ENCODE measurements at places on chromosomes 12 and 14.
A peak's percentile ranks its signal among the peaks of the same experiment; 100 is the strongest.

DNA sequence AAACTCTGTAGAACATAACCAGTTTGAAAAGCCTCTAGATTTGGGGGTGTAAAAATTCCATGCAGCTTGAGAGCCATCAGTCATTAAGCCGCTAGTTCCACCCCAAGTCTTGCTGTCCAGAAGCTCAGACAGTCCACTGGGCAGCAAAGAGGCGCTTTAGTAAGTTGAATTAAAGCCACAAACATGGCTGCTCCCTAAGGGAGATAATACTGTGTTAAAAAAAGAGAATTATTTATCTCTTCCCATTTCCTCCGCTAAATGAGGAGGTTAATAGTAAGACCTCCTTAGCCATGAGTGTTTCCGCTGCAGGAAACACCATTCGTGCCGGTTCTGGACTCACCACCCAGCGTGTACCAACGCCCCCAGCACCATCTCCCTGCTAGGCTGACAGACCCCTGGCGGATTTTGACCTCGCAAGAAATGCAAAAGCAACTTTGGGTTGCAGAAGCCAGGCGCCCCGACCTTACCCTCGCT is 536 bp downstream of the TM7SF3 start:
- no peak for DNase-seq

- DNase-seq = no peak
These were observed 5.2 kb downstream of the SMAGP start for GRCh38 chr12:51265024-51265423.

DNA sequence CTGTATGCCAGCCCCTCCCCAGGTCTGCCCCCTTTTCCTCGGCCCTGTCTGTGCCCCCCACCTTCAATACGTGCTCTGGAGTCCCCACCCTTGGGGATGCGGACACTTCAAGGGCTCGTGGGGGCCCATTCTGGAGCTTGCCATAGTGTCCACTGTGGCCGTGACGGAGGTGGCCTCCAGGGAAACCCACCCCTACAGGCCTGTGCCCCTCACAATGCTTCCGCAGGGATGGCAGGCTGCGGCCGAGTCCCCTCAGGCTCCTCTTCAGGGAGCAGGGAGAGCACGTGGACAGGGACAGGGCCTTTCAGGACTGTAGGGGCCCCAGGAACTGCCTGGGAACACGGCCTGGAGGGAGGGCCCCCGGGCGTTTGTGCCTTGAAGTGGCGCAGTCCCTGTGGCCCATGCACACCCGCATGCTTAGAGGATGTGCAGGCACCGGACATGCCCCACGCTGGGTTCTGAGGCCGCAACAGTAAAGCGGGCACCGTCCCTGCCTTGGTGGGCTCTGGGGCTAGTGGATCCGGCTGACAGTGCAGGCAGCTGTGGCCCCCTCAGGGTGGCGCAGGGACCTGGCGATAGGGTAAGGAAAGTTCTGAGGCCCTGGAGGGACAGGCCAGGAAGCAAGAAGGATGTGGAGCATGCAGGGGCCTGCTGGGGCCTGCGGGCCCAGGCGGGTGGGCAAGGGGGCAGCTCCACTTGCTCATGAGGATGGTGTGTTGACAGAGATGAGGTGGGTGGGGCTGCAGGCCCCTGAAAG is 209.0 kb upstream of the RTL1 start:
- DNase-seq = no peak

DNA sequence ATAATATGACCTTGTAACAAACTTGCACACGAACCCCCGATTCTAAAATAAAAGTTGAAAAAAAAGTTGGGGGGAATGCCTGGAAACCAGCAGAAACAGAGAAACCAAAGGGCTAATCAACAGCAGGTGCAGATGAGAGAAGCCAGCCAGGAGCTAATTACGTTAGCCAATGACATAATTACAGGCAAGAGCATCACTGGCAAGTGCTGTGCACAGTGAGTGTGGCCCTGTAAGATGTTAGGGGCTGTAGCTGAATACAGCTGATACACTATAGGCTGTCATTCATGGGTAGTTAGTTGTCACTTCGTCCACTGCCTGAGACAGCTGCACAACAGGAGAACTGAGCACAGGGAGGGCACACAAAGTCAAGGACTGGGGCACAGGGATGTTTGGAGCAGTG is 7.3 kb upstream of the FGF23 start:
- no peak for DNase-seq

GRCh38 chr12:5102261-5102789 is 58.6 kb downstream of the KCNA5 start:
- DNase-seq = no peak

DNA sequence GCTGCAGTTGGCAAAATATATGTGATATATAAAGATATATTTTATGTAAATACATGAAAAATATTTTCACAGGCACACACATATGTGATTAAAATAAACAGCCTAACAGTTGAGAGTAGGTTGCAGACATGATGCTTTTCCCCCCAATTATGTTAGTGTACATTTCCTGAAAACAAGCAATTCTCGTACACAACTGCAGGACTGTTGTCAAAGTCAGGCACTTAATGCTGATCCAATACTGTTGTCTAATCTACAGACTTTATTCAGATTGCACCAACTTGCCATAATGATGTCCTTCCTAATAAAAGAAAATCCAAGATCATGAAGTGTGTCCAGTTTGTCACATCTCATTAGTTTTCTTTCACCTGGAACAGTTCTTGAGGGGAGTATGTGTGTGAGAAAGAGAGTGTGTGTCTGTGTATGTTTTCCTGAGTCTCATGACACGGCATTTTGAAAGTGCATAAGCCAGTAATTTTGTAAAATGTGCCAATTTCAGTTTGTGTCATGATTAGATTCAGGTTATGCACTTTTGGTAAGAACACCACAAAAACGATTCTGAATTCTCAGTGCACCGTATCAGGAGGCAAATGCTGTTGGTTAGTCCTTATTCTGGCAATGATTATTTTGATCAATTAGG is 16.5 kb upstream of the SEL1L start:
- DNase-seq = no peak

DNA sequence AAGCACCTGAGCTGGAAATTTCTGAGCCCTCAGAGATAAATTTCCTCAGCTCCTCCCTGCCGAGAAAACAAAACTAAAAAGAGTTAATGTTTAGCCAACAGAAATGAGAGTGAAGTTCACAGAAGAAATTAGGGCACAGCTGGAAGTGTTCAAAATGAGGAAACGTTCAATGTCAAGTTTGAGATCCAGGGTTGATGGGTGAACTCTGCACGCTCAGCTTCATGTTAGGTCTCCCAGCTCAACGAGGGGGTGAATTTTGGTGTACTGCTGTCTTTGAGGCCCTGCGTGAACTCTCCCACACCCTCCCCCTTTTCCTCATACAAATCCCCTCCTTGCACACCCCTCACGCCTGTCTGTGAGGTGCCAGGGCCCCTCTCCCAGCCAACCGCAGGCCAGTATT is 13.3 kb upstream of the OAS3 start:
- DNase-seq = no peak

GRCh38 chr12:55729819-55730818 is 1.3 kb upstream of the CD63 start:
- no peak for DNase-seq

GRCh38 chr14:75520852-75521251 is 1.4 kb upstream of the BATF start:
- no peak for DNase-seq

- DNase-seq = no peak
These were observed 89.0 kb downstream of the FLRT2 start for GRCh38 chr14:85618978-85619377.

DNA sequence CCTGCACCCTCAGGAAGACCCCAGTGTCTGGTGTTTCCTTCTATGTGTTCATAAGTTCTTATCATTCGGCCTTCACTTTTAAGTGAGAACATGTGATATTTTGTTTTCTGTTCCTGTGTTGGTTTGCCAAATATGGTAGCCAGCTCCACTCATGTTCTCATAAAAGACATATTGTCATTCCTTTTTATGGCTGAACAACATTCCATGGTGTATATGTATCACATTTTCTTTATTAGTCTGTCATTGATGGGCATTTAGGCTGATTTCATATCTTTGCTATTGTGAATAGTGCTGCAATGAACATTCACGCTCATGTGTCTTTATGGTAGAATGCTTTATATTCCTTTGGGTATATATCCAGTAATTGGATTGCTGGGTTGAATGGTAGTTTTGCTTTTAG is 645.1 kb downstream of the SLC16A7 start:
- no peak for DNase-seq

GRCh38 chr12:92248977-92249376 is 103.3 kb upstream of the BTG1 start:
- DNase-seq = no peak

- DNase-seq = no peak
These were observed 26.5 kb downstream of the FBXL14 start for GRCh38 chr12:1567852-1568251.

GRCh38 chr14:28130610-28131284 is 635.8 kb upstream of the FOXG1 start:
- DNase-seq = no peak

- DNase-seq = no peak
These were observed 65.8 kb downstream of the TRAFD1 start for GRCh38 chr12:112191201-112191600.

- no peak for DNase-seq
These were observed 177.3 kb upstream of the BMP4 start for GRCh38 chr14:54133896-54134295.

DNA sequence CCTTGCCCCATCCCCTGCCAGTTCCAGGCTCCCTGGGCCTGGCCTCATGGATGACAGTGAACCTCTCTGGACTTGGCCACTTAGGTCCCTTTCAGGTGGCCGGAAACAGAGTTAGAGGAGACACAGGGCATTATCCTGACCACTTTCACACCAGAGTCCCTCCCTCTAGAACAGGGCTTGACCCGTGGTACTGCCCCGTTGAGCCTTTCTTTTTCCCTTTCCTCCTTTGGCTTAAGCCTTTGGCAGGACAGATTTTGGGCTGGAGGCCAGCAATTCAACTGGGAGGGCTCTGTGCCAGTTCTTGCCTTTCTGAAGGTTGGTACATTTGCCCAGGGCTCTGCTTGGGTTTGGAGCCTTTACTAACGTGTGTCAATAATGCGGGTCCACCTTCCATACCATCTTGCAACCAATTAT is 22.8 kb downstream of the TPCN1 start:
- no peak for DNase-seq

DNA sequence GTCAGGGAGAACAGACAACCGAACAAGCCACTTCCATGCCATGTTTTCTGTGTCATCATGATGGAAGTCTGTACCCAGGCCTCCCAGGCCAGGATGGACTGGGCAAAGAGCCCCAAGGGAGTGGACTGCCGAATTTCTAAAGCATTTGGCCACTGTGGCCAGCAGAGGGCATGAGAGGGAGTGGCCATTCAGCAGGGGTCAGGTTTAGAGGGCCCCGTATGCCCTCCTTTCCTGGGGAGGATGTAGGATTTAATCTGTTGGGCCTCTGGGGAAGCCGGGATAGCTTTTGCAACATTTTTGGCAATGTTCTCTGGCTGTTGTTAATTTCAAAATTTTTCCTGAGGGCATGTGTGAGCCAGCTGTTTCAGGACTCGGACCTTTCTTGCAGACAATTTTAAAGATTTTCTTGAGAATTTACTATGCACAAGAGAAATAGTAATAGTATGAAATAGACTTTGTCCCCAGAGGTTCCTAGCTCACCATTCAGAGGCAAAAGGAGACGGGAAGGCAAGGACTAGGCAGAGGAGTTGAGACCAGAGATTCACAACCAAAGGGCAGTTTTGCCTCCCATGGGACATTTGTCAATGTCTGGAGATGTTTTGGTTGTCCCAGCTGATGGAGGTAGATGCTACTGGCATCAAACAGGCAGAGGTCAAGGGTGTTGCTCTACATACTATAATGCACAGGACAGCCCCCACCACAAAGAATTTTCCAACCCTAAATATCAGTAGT is 18.0 kb downstream of the ACACB start:
- no peak for DNase-seq

GRCh38 chr12:55818140-55818728 is 393 bp downstream of the ORMDL2 start:
- no peak for DNase-seq

GRCh38 chr12:11884116-11884515 is 186.6 kb upstream of the BCL2L14 start:
- DNase-seq = no peak

DNA sequence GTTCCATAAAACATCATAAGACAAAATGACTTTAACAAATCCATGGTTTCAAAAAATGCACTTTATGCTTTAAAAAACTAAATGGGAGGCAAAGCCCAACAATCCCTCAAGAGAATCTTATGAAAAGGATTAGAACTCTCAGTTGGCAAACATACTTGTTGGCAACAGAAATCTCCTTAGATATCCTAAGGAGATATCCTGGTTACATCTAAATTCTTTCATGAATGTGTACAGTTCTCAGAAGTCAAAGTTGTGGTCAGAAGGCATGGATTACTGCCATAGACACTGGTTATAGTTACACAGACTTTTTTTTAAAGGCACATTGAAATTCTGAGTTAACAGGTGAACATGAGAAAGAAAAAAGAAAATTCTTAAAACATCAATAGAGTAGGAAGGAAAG is 17.5 kb upstream of the ISM2 start:
- no peak for DNase-seq

DNA sequence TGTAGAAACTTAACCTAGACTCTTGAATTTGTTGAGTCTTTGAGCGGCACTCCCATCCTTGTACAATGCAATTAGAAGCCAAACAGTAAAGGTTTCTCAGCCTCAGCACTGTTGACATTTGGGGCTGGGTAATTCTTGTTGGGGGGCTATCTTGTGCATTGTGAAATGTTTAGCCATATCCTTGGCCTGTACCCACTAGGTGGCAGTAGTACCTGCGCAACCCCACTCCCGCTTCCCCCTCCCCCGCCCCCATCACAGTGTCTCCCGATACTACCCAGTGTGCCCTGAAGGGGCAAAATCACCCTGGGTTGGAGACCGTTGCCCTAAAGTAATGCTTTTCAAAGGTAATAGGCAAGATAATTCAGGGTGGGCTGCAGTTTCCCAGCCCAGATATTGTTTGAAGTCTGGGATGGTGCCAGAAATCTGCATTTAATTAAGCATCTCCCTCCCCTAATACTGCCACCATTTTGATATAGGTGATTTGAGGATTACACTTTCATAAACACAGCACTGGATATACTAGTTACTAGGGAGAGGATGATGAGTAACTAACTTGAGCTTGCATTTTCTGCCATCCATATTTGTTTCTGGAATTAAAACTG is 1.8 kb downstream of the COX6A1 start:
- DNase-seq = peak; percentile 5

GRCh38 chr12:29492891-29493290 is 4.6 kb downstream of the OVCH1 start:
- no peak for DNase-seq

- DNase-seq = no peak
These were observed 17.4 kb downstream of the GPRC5D start for GRCh38 chr12:12934556-12934955.
